ENCODE measurements at places on chromosomes 16 and 17. TPM values are rescaled to one million over a fixed set of nuclear protein-coding genes. Genes with fewer than 3 reads are reported as not detected.

Gene NOD2
- 1.2 TPM for total RNA-seq

Gene EPN3
- total RNA-seq: 0.07 TPM

Gene TMEM114
- total RNA-seq: not detected

Gene TBCD
- 39.0 TPM for total RNA-seq

Gene MYL4
- total RNA-seq: 0.81 TPM

Gene CCL4L2
- total RNA-seq: not detected

Gene WFIKKN2
- total RNA-seq: not detected

Gene SDR42E2
- total RNA-seq: 0.07 TPM

All from pulmonary artery endothelial cell (primary cell).